ENCODE measurements at places on chromosomes 13 and 19.

DNA sequence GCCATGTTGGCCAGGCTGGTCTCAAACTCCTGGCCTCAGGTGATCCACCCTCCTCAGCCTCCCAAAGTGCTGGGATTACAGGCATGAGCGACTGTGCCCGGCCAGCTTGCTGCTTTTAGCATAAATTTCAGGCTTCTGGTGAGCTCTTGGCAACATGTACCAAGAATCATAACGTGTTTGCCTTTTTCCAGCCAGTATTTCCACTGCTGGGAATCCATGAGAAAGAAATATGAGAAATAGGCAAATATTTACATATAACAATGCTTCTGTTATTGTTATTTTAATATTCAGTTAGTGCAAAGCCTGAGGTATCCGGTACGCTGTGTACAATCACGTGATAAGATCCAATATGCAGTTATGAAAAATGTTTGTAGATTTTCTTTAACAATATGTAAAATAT, 29.2 kb upstream of the CERS4 start:
- no peak for DNase-seq

DNA sequence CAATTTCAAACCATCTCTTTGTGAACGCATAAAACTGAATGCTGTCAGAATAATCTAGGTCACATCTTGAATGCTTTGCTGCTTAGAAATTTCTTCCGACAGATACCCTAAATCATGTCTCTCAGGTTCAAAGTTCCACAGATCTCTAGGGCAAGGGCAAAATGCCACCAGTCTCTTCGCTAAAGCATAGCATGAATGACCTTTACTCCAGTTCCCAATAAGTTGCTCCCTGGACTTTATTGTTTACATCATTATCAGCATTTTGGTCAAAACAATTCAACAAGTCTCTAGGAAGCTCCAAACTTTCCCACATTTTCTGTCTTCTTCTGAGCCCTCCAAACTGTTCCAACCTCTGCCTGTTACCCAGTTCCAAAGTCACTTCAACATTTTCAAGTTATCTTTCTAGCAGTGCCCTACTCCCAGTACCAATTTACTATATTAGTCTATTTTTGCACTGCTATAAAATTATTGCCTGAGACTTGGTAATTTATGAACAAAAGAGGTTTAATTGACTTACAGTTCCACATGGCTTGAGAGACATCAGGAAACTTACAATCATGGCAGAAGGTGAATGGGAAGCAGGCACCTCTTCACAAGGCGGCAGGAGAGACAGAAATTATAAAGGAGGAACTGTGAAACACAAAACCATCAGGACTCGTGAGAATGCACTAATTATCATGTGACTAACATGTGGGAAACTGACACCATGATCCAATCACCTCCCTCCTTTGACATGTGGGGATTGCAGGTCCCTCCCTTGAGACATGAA, 77.0 kb downstream of the SPRY2 start:
- no peak for DNase-seq

GRCh38 chr19:45171211-45171623, 6.8 kb downstream of the TRAPPC6A start:
- DNase-seq, result no peak

DNA sequence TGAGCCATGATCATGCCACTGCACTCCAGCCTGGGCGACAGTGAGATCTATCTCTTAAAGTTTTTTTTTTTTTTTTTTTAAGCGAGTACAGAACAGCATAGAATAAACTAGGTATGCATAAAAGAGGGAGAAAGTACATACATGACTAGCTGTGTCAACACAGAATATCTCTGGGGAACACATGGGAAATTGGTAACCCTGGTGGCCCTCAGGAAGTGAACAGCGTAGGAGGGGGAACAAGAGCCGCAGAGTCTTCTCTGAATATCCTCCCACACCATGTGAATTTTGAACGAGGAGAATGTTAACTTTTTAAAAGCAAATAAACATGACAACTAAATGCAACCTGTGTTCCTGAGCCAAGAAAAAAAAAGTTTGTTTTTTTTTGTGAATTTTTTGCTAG, 15.2 kb downstream of the PHLDB3 start:
- DNase-seq, result no peak

DNA sequence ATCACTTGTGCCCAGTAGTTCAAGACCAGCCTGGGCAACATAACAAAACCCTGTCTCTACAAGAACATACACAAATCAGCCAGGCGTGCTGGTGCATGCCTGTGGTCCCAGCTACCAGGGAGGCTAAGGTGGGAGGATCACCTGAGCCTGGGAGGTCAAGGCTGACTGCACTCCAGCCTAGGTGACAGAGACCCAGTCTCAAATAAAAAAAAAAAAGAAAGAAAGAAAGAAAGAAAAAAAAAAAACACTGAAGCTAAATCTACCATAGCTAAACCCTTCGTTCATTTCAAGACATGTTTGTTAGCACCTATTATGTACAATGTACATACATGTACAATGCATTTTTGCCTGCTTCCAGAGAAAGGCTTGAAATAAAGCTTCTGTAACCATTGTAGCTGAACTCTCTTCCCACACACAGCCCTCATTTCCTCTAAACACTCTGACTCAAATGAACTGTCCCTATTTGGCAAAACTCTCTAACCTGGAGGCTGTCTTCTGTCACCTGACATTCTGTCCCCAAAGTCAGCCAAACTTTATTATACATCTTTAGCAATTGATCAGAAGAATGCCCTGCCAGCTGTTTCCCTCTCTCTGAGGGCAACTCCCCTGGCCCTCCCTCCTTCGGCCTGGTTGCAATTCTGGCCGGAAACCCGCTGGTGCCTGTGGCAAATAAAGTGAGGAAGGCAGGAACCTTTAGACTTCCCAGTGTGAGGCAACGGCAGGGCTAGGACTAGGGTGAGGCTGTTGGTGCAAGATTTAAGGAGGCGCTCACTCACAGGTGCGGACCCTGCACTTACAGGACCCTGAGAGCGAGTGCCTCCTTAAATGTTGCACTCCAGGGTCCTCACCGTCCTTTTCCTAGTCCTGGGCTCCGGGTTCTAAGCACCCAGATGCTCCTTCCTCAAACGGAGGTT, 1.8 kb downstream of the ETHE1 start:
- no peak for DNase-seq

DNA sequence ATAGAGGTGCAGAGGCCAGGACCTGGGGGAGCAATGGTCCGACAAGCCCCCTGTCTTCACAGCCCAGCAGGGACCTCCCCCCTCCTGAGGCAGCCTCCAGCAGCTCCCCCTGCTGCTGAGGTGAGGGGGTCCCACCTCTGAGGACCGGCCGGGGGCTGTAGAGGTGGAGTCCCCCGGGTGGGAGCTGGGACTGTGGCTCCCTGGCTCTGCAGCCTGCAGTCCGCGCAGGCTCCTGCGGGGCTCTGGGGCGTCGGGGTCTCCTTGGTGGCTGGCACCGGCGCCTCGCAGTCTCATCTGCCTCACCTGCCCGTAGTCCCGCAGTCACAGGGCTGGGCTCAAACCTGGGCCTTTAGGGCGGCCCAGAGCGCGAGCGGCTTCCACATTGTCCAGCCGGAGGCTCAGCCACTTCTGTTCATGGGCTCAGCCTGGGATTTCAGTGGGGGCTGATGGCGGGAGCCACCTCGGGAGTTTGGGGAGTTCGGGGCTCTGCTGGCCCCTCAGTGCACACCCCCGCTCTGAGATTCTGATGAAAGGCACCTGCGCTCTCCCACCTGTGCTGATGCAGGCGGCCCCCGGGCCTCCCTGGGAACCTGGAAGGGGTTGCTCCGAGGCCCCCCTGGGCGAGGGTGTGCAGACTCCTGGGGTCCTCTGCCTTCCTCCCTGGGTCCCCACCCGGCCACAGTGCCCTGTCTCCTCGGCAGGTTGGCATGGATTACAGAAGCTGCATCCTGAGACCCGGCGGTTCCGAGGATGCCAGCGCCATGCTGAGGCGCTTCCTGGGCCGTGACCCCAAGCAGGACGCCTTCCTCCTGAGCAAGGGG, 7.0 kb upstream of the ZNF554 start:
- DNase-seq, result no peak

- DNase-seq, result no peak
These were observed 8.0 kb downstream of the TMEM91 start for GRCh38 chr19:41384351-41384750.

- DNase-seq, result no peak
These were observed 429.9 kb downstream of the SPRY2 start for GRCh38 chr13:79910875-79911540.

DNA sequence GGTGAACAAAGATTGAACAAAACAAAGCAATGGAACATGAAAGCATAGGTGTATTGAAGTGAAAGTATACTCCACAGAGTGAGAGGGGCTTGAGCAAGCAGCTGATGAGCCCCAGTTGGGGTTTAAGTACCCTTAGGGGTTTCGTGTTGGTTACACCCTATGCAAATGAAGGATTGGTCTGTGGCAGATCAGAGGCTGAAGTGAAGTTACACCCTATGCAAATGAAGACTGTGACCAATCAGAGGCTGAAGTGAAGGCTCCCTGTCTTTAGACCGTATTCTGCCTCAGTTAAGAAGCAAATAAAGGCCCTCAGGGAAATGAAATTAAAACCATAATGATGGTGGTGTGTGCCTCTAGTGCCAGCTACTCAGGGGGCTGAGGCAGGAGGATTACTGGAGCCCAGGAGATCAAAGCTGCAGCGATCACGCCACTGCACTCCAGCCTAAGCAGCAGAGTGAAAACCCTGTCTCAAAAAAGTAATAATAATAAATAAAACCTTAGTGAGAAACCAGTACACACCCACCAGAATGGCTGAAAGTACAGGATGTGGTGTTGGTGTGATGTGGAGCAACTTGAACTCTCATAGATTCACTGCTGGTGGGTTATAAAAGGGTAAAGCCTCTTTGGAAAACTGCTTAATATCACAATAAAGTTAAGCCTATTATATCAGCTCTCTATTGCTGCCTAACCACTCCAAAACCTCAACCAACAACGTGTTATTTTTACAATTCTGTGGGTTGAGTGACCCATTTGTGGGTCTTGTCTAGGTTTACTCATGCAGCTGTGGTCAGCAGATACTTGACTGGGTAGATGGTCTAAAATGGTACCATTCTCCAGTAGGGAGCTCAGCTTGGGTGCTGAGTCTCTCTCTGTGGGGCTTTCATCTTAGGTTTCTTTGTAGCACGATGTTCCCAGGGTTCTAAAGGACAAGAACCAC, 12.8 kb upstream of the UPF3A start:
- no peak for DNase-seq

GRCh38 chr13:21230516-21230915, 54.1 kb downstream of the MRPL57 start:
- no peak for DNase-seq

GRCh38 chr13:25840931-25841330, 210.9 kb downstream of the SHISA2 start:
- no peak for DNase-seq

DNA sequence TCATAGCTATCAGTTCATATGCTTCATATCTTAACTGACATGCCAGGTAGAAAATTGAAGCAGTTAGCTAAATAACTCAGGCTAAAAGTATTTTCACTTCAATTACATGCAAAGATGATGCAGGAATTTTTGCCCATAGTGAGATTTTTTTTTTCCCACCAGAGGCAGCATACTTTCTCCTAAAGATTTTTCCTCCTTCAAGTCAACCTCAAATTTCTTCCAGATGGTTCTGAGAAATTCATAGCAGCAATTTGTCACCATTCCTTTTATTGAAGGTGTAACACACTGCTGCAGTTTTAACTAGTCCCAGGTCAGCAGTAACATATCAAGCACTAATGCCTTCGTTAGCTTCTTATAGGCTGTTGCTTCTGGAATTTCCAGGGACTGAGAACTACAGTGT, 141.9 kb downstream of the SUCLA2 start:
- no peak for DNase-seq

DNA sequence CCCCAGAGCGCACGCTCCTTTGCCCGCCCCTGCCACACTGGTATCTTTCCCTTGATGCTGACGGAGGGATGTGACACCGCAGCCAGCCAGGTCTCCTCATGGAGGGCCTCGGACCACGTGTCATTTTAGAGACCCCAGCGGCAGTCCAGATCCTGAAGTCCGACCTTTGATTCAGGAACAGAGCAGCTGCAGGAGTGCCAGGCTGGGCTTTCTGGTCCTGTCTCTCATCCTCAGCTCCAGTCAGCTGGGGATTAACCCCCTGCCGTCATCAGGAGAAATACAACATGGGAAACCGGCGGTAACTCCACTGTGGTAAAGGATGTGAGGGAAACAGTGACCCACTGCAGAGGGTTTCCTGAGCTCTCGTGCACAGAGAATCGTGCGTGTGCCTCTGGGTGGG, 140.6 kb downstream of the SIPA1L3 start:
- DNase-seq, result no peak

DNA sequence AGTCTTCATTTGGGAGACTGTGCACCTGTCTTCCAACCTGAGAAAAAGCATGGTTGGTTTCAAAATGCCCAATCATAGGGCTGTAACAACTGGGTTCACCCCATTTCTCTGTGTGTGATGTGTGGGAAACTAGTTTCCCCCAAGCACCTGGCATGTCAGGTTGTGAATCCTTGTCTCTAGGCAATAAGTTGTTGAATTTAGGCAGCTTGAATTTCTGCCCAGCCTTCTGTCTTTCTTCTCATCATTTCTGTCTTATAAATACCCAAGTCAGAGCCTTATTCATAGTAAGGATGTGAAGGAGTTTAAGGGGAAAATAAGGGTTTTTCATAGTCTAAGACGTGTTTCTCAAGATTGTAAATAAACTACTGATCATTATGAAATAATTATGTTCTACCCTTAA, 170.7 kb upstream of the RNF113B start:
- DNase-seq, result no peak

GRCh38 chr19:37899966-37900365, 6.4 kb downstream of the WDR87 start:
- DNase-seq, result no peak

DNA sequence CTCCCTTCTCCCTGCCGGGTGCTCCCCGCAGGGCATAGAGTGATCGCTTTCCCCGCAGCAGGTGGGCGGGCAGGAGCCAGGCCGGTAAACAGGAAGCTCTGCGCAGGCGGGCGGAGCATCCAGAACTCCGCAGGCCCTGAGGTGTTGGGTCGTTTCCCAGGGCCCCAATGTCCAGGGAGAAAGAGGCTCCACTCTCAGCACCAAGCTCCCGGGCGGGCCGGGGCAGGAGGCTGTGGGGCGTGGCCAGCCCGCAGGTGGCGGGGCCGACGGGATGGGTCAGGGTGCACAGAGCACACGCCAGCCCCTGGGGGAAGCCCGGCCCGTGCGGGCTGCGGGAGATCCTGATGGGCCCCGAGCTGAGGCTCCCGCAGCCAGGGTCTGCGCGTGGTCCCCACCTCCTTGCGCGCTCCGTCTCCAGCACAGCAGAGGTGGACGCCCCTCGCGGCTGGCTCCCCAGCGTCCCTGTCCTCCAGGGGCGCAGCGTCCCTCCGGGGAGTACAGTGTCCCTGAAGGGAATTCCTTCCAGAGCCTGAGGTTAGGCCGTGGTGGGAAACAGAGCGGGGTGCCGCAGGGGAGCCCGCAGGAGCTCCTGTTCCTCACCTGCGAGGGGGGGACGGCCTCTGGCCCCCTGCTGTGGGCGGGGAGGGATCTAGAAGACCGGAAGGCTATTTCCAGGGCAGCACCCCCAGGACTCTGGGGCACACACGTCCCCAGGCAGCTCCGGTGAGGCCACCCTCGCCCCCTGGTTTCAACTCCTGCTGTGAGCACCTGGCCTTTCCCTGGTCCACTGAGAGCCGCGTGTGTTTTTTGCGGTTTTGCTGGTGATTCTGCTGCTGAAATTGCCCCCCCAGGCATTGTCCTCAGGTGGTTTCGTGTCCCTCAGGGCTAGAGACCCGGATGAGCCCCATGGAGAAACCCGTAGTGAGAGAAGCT, 12.2 kb downstream of the PIP5K1C start:
- DNase-seq, result no peak
